ENCODE measurements at places on chromosomes 7 and 10.

DNA sequence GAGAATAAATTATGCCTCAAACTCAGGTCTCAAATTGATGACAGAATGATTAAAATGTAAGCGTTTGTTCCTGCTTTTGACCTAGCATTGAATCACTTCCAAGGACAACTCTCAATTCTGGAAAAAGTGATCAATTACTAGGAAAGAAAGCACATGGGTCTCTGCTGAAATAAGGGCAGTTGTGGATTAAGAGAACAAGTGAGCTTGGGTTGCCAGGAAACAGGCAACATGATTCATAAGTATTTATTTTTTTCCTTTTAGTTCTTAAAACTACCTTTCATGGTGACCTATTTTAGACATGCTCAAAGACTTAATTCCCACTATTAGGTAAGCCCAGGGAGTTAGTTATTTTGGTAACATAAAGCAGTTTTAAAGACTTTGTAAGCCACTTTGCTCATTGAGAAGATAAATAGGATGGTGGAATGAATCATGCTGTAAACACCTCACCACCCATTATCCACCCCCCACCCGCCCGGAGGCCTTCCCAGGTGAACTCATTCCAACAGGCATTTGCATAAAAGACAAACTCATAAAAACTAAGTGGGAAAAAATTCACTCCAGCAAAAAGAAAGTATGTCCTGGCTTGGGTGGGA lies 728.3 kb downstream of the SORCS1 start:
- DNase-seq = no peak

GRCh38 chr7:70171369-70171920 lies 573.2 kb downstream of the AUTS2 start:
- DNase-seq = no peak

- DNase-seq = no peak
These were observed 36.6 kb upstream of the PRKAR2B start for GRCh38 chr7:107007892-107008287.

DNA sequence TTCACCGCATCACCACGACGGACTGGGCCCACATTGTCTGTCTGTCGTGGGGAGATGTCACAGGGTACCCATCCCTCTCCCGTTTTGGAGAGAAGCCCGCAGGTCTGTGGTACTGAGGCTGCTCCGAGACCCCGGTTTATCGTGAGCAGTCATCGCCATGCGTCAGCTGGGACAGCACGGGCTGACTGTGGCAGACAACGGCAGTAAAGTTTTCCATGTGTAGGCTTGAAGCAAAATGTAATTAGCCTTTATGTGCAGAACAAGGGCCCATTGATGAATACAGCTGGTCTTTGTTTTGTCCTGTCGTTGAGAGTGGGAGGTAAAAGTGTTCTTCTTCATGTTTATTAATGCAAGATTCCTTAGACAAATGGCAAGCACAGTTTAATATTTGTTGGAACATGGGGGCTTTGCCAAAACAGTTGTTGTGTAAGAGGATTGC lies 167.4 kb upstream of the SH2B2 start:
- no peak for DNase-seq

DNA sequence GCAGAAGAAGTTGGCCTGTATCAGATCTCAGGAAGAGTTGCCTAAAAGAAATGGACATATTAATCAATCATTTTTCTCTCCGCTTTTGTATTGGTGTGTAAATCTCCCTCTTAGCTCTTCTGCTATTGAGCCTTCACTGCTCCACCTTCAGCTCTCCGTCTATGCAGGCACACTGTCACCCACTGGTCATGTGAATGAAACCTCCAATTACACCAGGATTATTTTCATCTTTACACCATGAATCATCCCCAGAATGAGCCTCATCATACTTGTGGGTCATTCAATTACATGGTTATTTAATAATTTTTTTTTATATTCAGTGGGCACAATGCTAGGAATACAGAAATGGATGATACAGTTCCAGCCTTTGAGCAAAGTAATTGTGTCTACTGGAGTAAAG lies 92.6 kb downstream of the LRRC4 start:
- DNase-seq = no peak

GRCh38 chr7:74656441-74656836 lies 1.1 kb upstream of the GTF2I start:
- peak; percentile 40 for DNase-seq

GRCh38 chr10:86678999-86679792 lies 10.9 kb downstream of the LDB3 start:
- DNase-seq = no peak

Data from GM06990 (cell line).